Omental fat pad (tissue), 4 donors: ENCODE measurements at places on chromosomes 5 and 9.

GRCh38 chr9:84123648-84124406 is 143.2 kb downstream of the RMI1 start:
- DNase-seq: no peak

- no peak for DNase-seq
Measured at GRCh38 chr5:117892360-117892759, 1096.0 kb downstream of the DTWD2 start.

- no peak for DNase-seq
Measured at GRCh38 chr9:96187151-96187555, 114.8 kb downstream of the HSD17B3 start.

- DNase-seq: no peak
Measured at GRCh38 chr5:109335114-109335513, 74.7 kb downstream of the PJA2 start.

DNA sequence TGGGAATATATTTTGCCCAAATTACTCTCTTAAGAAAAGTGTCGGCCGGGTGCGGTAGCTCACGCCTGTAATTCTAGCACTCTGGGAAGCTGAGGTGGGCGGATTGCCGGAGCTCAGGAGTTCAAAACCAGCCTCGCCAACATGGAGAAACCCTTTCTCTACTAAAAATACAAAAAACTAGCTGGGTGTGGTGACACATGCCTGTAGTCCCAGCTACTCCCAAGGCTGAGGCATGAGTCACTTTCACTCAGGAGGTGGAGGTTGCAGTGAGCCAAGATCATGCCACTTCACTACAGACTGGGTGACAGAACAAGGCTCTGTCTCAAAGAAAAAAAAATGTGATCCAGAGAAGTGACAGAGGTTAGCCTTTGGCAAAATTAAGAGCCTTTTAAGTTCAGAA is 26.4 kb upstream of the TMEM171 start:
- no peak for DNase-seq
